Urinary bladder (tissue), 4 donors: ENCODE measurements at places on chromosomes 7 and 10.

- DNase-seq: no peak
These were observed 27.8 kb downstream of the CXCL12 start for GRCh38 chr10:44357023-44357540.

DNA sequence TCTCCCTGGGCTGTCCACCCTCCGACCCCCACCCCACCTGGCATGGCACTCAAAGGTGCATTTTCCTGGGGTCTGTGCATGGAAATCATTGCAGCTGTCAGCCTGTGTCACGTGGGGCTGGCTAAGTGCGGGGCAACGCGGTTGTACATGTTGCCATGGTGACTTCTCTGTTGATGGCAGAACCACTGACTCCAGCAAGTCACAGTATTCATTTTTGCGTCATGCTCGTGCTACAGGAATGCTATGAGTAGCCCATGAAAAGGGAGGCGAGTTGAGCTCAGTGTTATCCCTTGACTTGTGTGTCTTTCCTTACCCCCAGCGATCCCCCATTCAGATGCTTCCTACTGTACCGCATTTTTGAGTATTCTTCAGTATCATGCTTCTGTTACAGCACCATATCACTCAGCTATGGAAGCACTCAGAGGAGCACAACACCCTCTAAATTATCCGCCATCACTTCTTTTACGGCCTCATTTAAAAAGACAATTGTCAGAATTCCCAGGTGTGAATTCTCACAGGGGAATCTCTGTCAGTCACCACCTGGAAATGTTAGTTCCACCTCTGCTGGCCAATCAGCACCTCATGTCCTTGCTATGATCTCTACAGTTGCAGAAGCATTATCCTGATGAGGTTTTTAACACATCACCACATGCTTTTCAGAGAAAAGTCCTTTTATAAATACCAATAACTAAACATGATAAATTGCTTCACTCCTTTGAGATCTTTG is 194.4 kb upstream of the C7orf33 start:
- DNase-seq: no peak

DNA sequence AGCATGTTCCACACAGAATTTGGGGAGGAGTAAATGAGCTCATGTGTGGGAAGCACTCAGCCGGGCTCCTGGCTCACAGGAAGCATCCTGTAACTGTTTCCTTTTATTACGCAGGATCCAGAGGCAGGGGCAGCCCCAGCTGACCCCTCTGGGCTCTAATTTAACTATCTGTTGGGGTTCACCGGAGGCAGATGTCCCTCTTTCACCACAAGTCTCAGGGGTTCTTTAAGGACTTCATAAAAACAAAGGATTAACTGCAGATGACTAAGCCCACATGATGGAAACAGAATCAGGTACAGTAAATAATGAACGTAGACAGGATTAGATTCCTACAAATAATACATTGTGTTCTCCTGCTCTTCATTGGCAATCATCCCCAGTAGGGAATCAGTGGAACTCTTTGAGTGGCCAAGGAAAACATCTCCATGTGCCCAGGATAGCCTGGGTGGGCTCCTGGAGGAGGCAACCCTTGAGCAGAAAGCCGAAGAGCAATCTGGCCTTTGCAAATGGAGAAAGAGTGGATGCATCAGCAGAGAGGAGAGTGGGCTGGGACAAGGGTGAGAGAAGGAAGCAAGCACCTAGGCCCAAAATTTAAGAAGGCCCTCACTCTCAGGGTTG is 24.6 kb downstream of the TBXAS1 start:
- no peak for DNase-seq

GRCh38 chr10:63382066-63382465 is 83.7 kb downstream of the JMJD1C start:
- DNase-seq: no peak

DNA sequence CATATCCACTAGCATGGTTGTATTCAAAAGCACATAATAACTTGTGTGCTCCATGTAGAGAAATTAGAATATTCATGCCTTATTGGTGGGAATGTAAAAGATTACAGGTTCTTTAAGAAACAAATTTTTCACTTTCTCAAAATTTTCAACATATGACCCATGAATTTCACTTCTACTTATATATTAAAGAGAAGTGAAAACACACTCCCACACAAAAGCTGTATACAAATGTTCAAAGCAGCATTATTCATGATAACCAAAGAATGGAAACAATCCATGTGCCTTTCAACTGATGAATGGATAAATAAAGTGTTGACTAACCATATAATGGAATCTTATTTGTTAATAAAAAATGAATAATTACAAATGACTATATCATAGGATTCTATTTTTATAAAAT is 694.5 kb upstream of the PCDH15 start:
- no peak for DNase-seq

DNA sequence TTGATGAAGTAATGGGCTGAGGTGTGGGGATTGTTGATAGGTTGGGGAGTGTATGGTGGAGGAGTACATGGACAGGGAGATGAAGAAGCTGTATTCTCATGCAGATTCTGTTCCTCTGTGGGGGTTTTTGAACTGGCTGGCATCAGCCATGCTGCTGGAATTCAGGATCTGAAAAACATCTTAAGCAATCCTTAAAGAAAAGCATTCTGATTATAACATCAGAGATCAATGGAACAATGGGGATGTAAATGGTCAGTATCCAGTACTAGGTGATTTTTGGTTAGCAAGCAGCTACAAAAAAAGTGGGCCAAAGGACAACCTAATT is 247.5 kb upstream of the GALNT17 start:
- no peak for DNase-seq
